GM13976 (cell line): ENCODE measurements at places on chromosomes 1 and 21.

- no peak for DNase-seq
Measured at GRCh38 chr21:33980276-33980916, 64.8 kb upstream of the ATP5PO start.

DNA sequence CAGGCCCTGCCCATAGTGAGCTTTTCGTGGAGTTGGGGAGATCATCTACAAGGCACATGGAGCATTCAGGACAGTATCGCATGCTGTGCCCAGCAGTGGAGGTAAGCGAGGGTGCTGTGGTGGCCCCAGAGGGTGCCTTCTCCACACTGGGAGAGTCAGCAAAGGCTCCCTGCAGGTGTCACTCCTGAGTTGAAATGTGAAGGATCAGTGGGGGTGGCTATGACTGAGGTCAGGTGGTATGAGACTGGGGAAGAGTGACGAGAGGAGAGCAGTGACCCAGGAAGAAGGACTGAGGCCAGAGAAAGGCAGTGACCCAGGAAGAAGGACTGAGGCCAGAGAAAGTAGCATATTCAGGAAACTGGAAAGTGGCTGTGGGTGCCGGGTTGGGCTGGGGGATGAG is 53.0 kb downstream of the SPAG17 start:
- DNase-seq: no peak

GRCh38 chr21:26195708-26196107 is 25.1 kb upstream of the APP start:
- DNase-seq: no peak

DNA sequence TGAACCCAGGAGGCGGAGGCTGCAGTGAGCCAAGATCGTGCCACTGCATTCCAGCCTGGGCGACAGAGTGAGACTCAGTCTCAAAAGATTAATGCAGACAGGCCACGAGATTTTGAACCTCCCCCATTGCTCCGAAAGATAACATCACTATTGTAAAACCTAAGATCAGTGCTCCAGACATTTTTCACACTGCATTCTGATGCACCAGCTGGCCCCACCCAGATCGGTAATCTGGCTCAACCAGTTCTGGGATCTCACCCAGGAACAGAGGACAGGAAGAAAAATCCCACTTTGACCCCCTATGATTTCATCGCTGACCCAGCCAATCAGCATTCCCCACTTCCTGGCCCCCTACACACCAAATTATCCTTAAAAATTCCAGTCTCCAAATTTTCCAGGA is 10.7 kb upstream of the CSRP1 start:
- no peak for DNase-seq

DNA sequence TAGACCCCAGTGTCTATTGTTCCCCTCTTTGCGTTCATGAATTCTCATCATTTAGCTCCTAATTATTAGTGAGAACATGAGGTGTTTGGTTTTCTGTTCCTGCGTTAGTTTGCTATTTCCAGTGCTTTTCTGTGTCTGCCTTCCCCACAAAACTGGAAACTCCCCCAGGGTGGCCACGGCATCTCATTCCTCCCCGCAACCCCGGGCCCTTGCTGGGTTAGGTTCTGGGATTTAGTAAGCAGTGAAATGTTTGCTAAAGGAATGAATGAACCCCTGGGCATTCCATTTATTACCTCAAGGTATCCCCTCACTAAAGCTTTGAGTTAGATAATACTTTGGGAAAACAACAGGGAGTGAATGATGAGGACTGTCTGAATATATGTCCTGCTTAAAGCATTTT is 142.9 kb downstream of the GLUL start:
- DNase-seq: no peak

DNA sequence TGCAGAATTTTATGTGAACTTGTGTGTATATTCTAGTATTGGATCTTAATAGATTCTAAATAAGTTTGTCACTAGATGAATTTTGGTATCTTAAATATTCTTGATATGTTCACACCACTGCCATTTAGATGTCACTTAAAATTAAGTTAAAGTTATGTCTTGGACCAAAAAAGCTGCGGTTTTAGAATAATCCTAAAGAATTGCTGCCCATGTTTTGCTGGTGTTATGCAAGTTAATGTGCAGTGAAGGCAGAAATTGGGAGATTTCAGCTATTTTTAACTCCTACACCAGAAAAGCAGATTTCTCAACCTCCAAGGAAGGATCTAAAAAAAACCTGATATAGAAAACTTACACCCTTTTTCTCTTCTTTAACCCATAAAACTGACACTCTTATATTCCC is 757 bp downstream of the ACADM start:
- DNase-seq: no peak

GRCh38 chr1:156696755-156697154 is 8.6 kb downstream of the CRABP2 start:
- no peak for DNase-seq

GRCh38 chr1:228155596-228156514 is 6.1 kb downstream of the GJC2 start:
- no peak for DNase-seq

DNA sequence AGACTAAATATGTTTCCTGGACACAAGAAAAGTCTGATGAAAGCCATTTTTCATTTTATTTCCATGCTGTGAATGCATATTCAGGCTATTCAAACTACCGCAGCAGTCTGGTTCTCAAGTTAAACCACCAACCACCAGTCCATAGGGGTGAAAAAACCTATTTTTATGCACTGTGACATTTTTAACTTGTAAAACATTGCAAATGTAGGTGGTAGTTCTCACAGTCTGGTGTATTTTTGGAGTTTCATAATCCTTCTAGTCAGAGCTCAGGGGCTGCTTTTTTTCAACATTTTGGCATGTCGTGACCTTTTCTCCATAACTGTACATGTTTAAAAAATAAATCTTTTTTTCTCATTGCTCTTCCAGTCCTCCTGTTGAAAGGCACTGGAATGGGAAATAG is 907.6 kb upstream of the ADGRL2 start:
- peak; percentile 28 for DNase-seq

DNA sequence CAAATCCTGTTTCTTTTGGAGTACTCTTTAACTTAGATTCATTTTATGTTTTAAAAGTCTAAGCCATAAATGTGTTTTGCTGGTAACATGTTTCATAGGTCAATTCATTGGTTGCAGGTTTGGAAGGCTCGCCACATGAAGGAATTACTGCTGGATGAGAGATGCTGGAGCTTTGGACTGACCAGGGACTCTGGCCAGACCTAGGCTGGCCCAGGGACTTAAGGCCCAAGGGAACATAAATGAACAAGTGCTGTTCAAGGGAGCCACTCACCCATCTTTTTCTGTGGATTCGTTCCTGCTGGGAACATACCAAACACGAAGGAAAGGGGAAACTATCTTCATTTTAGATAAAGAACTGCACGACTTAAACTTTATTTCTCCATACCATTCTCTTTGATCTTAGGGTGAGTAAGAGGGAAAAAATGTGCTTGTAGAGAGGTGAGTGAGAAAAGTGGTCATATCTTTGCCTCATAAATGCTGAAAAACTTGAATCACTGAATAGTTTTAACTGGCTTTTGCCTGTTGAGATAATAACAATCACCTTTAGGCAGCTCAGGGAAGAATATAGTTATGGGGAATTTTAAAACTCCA is 15.3 kb upstream of the SHCBP1L start:
- DNase-seq: no peak

DNA sequence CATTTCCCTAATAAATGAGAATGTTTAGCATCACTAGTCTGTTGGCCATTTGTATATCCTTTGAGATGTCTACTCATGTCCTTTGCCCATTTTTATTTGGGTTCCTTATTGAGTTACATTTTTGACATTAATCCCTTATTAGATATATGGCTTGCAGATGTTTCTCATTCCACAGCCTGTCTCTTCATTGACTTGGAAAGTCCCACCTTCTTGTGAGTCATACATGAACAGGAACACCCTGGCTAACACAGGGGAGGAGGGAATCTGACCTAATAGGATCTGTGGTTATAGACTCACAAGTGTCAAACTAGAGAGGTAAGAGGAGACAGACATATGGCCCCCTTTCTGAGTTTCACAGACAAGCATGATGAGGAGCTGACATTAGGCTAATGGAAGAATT is 11.5 kb downstream of the ZP4 start:
- DNase-seq: no peak

- DNase-seq: no peak
Measured at GRCh38 chr1:85373378-85373708, 91.6 kb downstream of the DDAH1 start.

GRCh38 chr1:97791251-97791650 is 129.6 kb downstream of the DPYD start:
- DNase-seq: peak; percentile 14
